ENCODE measurements at places on chromosomes 3 and 15.

GRCh38 chr3:81650187-81650586 lies 111.3 kb downstream of the GBE1 start:
- DNase-seq: no peak

GRCh38 chr15:91099616-91099994 lies 452 bp upstream of the SV2B start:
- DNase-seq: no peak

GRCh38 chr3:111924283-111924682 lies 54.5 kb upstream of the ABHD10 start:
- no peak for DNase-seq

DNA sequence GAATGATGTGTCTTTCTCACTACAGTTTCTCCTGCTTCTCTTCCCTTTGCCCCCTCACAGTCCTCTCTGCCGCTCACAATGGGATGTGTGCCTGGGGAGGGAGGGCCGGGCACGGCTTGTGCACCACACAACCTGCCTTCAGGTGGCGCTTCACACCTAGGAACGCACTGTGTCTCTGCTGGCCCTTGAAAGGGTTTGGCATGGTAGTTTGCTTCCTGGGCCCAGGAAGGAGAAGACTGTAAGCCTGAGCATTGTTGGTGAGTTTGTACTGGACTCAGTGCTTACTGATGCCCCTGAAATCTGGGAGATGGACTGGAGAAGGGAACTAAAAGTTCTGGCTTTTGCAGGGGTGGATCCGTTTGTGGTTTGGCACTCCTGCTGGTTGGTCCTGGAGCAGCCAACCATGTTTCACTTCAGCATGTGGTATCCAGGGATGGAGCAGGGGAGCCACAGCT lies 9.2 kb downstream of the ALPK3 start:
- no peak for DNase-seq

DNA sequence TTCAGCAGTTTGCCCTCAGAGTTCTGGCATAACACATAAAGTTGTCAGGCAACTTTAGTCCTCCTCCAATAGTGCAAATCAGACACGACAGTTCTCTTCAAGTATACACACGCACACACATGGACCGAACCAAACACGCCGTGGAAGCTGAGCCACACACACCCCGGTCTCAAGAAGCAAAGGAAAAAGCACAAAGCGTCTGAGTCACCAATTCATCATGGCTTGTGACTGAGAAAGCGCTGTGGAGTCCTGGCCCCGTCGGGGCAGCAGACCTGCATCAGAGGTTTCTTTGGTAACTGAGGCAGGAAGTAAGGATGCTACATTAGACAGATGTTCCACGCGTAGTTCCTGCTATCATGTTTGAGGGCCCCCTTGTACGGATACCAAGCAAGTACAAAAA lies 85.7 kb downstream of the VGLL4 start:
- no peak for DNase-seq

GRCh38 chr3:107430214-107430995 lies 53.2 kb downstream of the CCDC54 start:
- no peak for DNase-seq

DNA sequence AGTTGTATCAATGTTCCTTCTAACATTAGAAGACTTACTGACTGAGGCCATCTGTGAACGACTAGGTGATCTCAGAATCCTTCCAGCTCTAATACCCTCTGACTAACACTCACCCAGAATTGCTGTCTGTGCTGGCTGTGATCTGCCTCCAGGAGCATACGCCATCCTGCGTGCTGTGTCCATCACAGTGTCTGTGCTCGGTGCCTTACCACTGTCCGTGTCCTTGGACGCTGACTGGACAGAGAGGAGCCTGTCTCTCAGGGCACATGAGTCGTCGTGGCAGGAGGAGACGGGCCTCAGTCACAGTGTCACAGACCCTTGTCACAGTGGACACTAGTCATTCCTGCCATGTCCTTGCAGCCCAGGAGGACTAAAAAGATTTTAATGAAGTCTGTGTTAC lies 83.1 kb downstream of the LMLN start:
- DNase-seq: no peak

GRCh38 chr3:85533586-85533985 lies 574.8 kb downstream of the CADM2 start:
- DNase-seq: no peak

Measured in activated CD8-positive, alpha-beta memory T cell treated with anti-CD3 and anti-CD28 coated beads for 1 hour (primary cell).